DMS53 (cell line): ENCODE measurements at places on chromosomes 6 and 20.
A peak's percentile ranks its signal among the peaks of the same experiment; 100 is the strongest.

DNA sequence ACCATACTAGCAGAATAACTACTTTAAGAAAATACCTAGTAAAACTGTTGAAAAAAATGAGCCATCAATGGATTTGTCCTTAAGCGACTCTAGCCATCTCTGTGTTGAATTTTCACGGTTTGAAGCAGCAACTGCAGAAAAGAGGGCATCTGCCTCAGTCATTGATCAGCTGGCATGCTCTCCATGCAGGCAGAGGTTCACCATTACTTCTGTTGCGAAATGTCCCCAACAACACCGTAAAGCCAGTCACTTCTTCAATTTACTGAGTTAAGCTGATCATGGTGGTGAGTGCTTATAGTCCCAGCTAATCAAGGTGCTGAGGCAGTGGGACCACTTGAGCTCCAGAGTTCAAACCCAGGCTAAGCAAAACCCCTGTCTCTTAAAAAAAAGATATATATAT, 11.1 kb downstream of the TPD52L1 start:
- DNase-seq = no peak

DNA sequence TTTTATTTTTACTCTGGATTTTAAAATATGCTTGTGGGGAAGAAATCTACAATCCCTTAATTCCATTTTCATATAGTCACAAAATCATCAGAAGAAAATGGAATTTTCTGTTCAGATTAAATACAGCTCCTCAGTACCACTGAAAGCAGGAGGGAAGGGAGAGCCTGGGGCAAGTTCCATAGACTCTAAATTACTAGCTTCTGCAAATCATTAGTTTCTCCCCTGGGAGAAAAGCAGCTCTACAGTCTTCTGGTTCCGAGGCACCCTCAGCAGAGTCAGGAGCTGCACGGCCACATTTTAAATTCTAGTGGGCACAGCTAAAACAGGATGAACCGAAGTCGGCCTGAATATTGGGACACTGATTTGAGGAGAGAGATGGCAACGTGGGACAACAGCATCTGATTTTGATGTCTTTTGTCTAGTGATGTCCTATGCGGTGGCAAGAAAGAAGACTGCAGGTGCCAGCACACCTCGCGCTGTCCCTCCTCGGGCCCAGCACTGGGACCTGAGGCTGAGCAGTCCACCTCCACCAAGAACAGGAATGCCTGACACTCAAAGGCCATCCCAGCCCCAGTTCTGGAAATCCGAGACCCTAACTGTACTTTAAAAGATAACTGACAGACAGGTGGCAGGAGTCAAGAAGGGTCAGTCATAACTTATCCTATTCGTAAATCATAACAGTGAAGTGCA, 90.7 kb downstream of the FOXC1 start:
- DNase-seq = no peak

DNA sequence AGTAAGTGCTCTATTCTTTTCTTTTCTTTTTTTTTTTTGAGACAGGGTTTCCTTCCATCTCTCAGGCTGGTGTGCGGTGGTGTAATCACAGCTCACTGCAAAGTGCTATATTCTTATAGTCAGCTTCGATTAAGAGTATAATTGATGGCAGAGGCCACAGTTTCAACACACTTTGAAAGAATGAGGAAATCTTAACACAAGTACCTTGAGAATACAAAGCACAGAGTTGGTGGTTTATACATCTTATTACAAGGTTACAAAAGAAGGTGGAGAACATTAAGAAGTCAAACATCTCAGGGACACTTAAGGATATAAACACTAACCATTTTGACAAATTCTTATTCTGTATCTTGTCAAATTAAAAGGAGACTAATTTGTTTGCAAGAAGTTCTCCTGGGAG, 180.5 kb downstream of the SOD2 start:
- DNase-seq = no peak

- no peak for DNase-seq
These were observed 3.9 kb downstream of the LAMA5 start for GRCh38 chr20:62362991-62363919.

DNA sequence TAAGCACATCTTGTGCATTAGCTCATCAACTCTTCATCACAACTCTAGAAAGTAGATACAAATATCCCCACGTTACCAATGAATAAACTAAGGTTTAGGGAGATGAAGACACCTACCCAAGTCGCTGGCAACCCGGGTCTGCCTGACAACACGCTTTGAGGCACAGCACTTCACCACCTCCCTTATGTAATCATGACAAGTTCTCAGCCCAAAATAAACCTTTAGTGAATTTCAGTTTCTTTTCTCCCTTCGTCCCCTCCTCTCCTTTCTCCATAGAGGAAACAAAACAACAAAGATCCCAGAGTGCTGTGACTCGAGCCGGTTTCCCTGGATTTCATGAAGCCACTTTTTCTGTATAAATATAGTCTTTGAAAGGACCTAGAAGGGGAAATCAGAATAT, 105.4 kb downstream of the MAFB start:
- DNase-seq = no peak

GRCh38 chr6:138673346-138674014, 100.1 kb upstream of the CCDC28A start:
- DNase-seq = no peak

DNA sequence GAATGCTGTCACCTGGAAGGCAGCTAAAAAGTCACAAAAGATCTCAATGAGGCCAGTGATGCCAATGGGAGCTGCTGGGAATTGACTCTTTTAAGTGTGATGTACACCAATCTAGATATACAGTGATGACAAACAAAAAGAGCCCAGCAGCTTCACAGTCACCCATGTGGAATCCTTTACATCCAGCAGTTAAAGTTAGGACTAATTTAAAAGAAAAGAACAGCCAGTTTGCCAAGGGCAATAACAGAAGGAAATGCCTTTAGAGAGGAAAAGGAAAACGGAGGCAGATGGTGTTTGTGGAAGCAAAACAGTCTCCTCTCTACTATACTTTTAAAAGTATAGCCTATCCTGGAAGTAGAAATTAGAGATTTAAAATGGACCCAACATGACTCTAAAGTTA, 873.5 kb downstream of the EPHA7 start:
- DNase-seq = no peak

- DNase-seq = peak; percentile 13
These were observed 256.6 kb downstream of the DLL1 start for GRCh38 chr6:170034294-170034693.

GRCh38 chr6:7911345-7911725, 747 bp upstream of the TXNDC5 start:
- peak; percentile 60 for DNase-seq

- no peak for DNase-seq
These were observed 2.7 kb downstream of the ADAM33 start for GRCh38 chr20:3678856-3679720.

DNA sequence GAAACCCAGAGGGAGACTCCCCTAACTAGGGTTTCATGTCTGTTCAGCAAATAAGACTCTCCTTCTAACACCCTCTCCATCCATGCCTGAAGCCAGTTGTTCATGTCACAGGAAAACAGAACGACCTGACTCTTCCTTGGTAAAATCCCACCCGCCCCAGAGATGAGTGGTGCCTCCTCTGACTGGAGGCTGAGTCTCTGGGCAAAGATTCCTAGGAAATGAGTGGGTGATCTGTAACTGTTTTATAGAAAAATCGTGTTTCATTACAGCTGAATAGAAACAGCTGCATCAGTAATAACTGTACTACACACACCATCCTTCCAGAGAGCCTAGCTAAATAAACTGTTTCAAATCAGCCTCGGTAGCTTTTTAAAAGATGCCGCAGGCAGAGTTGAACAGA, 37.4 kb upstream of the MRPS10 start:
- no peak for DNase-seq

DNA sequence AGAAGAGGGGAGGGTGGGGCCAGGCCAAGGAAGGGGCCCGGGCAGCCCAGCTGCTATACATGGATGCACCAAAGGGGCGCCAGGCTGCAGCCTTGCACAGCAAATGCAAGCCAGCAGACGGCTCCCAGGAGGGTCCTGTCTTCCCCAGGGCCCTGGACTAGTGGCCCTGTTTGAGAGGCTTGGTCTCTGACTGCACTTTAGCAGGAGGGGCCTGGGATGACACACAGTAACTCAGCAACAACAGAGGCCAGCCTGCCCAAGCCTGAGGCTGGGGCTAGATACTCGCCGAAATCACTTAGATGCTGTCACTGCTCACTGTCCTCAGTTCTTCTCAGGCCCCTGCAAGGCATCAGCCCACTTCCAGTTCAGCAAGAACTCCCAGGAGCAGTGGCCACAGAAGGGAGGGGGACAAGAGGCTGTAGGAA, 73.5 kb downstream of the TRAM2 start:
- peak; percentile 74 for DNase-seq
